CD4-positive, alpha-beta T cell treated with Interferon alpha-2 for 1 hour (primary cell): ENCODE measurements at places on chromosomes 7 and 10.

GRCh38 chr10:8163824-8164223 is 109.3 kb downstream of the GATA3 start:
- no peak for DNase-seq

DNA sequence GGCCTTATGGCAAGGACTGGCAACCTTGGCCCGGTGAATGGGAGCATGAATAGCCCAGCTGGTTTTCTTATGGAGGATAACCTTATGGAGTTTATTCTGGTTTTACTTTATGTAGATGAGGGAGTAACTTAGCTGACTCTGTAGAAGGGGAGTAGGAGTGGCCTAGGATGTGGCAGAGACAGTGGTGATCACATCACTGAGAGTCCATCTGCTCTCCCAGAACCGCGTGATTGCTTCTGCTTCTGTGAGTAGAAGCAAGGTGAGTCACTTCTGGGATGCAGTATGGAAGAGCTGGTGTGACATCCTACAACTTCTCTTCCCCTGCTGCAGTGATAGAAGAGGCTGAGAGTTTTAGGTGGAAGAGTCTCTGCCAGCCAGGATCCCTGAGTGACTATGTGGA is 129.2 kb downstream of the RPS24 start:
- DNase-seq = no peak

GRCh38 chr7:55570218-55570873 is 2.0 kb downstream of the VOPP1 start:
- no peak for DNase-seq

- no peak for DNase-seq
Observed at GRCh38 chr10:48251525-48252353, 22.8 kb downstream of the FRMPD2 start.

GRCh38 chr10:114708717-114709335 is 50.8 kb upstream of the ABLIM1 start:
- DNase-seq = no peak

DNA sequence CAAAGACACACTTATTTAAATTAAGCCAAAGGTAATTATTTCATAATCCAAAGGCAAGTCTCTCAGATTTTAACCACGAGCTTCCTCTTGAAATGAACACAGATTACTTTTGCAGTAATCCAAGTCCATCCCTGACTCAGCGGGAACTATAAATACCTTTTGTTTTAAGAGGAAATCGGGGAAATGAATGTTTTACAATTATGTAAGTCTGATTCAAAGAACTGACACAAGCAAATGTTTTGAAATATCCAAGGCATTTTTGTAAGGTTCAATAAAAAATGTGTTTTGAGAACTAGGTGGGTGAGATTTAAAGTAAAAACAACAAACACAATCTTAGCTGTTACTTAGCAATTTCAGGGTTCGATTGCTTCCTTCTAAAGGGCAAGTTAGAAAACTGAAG is 179.8 kb upstream of the ASAH2 start:
- no peak for DNase-seq
